Upper lobe of right lung (tissue), 1 donor: ENCODE measurements at places on chromosomes 7 and 10. TPM values are rescaled to one million over a fixed set of nuclear protein-coding genes. Genes with fewer than 3 reads are reported as not detected.

The SPRN gene
- total RNA-seq = not detected

The CPA2 gene
- not detected for total RNA-seq

The AKR1E2 gene
- 10.0 TPM for total RNA-seq

The DOCK1 gene
- 46.4 TPM for total RNA-seq

The CALD1 gene
- total RNA-seq = 213 TPM

The STEAP4 gene
- total RNA-seq = 53.9 TPM

DNA sequence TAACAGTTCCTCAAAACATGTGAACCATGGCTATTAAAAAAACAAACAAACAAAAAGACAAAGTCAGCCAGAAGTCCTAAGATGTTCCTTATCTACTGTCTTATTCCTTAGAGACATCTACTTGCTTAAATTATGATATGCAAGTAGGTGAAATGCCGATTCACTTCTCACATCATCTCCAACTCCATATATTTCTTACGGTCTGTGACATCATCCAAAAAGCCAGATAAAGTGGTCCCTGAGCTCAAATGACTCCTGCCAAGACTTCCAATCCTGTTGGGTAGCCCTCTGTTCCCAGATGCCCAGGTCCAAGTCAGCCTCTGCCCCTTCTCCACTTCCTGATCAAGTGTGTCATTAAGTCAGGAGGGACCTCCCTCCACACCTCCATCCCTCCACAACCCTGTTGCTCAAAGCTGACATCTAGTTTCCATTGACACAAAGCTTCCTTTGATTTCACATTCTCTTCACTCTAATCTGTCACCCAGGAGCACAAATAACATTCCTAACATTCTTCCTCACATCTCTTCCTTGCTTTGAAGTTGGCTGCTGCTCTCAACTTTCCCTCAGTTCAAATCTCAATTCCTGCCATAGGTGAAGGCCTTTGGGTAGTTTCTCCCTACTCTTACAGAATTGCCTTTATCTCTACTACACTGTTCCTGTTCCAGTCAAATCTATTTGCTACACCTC is 56.1 kb upstream of the PDLIM1 start:
- no peak for DNase-seq

DNA sequence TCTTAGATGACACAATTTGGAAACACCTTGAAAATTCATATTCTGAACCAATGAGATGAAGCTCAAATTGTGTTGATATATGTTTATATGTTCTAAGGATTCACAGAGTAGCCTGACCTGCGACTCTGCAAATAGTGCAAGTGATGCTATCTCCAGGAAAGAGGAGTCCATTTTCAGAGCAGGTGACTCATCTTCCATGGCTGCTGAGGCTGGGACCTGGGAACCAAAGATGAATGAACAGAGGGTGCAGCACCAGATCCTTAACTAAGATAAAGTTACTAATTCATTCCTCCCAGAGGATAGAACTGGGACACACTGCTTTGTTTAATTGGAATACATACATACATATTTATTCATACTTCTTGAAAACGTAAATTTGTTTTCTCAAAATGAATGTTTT is 240.6 kb upstream of the SEMA3C start:
- no peak for DNase-seq

- no peak for DNase-seq
These were observed 66.1 kb upstream of the INPP5A start for GRCh38 chr10:132471484-132471883.

DNA sequence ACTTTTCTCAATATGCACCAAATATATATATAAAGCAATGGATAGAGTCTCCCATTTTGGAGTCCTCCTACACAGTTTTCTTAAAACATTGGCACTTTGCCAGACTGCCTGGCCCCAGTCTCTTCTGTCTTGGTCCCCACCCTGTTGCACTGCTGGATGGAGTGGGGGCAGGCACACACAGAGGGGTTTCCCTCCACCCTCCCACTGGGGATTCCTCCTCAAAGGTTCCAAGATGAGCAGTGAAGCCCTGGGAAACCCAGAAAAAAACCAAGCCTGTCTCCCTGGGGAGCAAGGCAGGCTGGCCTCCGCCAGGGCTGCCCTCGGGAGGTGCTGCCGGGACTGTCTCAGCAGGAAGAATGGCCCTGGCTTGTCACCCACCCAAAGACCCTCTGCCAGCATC is 68.0 kb downstream of the SH3PXD2A start:
- DNase-seq = no peak

DNA sequence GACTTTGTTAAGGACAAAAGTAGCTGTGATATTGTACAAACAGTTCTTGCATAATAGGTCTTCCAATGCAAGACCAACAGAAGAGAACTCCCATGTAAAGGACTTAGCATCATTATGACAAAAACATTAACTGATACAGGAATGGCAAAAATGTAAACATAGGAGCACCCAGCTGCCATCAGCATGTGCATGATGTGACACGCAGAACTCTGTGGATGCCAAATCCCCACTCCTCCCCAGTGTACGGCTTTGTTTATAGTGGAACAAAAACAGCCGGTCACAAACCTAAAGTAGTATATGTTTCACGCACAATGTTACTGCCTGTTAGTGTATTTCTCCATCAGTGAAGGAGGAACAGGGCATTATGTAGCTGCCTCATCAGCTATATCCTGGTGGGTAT is 316.0 kb upstream of the AOAH start:
- DNase-seq = no peak

GRCh38 chr10:32687116-32687515 is 241.2 kb downstream of the CCDC7 start:
- DNase-seq = no peak

DNA sequence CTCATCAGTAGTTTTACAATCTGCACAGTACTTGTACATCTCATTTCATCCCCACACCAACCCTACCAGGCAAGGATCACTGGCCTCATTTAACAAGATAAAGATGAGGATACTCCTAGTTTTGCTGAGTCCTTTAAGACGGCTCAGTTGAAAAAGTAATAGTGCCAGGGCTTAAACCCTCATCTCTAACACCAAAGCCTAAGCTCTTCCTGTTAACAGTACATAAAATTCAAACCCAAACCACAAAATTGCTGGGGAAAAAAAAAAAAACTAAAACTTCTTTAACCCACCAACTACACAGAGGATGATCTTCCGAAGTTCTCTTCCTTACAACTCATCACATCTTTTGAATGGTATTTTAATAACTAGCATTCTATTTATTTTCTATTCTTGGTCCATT is 1.3 kb downstream of the SAR1A start:
- no peak for DNase-seq

DNA sequence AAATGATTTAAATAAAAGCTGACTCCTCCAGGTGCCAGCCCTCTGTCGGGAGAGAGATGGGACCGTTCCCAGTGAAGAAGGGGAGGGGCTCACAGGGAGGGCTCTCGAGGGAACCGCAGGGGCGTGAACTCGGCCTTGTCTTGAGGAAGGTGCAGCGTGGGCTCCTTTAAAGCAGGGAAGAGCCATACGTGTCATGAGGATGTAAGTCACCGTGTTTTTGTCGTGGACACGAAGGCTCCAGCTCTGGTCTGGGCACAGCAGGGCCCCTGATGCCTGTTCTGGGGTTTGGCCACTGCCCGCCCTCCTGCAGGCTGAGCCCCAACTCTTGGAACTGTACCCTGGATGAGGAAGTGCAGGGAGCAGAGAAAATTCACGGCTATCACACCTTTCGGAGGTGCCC is 45.0 kb downstream of the JAKMIP3 start:
- DNase-seq = no peak

GRCh38 chr7:47719675-47720074 is 137.8 kb upstream of the TNS3 start:
- no peak for DNase-seq

- no peak for DNase-seq
These were observed 28.2 kb downstream of the MEOX2 start for GRCh38 chr7:15658247-15658646.

DNA sequence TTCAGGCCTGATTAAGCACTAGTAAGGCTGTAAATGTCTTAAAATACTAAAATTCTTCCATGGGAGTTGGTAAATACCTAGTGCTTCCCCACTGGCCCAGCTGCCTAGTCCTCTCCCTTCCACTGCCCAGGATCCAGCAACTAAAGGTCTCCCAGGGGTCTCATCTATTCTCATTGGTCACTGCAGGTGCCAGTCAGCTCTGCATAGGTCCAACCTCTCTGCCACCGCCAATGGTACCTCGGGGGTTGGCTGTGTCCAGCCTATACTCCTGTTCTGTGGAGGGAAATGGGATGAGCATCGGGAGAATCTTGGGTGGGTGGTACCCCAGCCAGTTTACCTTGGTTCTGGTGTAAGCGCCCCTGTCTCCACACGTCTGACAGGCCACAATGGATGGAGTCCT is 6.1 kb upstream of the CREB5 start:
- DNase-seq = no peak

GRCh38 chr10:32199714-32200394 is 143.6 kb upstream of the KIF5B start:
- no peak for DNase-seq

DNA sequence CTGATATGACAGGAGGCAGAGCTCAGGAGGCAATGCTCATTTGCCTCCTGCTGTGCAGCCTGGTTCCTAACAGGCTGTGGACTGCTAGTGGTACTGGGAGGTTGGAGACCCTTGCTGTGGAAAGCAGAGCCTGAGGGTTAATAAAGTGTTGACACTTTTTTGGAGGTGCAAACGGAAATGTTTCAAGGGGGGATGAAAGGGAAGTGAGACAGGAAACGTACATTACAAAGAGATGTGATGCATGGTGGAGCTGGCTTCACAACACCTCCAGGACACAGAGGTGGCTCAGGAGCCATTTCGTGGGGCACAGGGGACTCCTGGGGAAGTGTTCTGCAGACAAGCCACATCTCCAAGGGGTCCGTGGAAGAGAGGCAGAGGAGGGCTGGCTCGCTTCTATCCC is 137.6 kb upstream of the SVIL start:
- no peak for DNase-seq

- DNase-seq = no peak
These were observed 7.9 kb downstream of the CPED1 start for GRCh38 chr7:120996333-120996987.

GRCh38 chr10:67036808-67037207 is 111.0 kb downstream of the LRRTM3 start:
- no peak for DNase-seq

- no peak for DNase-seq
These were observed 60.5 kb upstream of the AGBL3 start for GRCh38 chr7:134925766-134926165.

- no peak for DNase-seq
These were observed 35.8 kb upstream of the EZH2 start for GRCh38 chr7:148919859-148920258.

- no peak for DNase-seq
These were observed 58.4 kb downstream of the JCAD start for GRCh38 chr10:30000802-30001571.

- DNase-seq = no peak
These were observed 171.3 kb downstream of the FZD1 start for GRCh38 chr7:91435381-91436059.

- DNase-seq = no peak
These were observed 80.5 kb upstream of the TMEM106B start for GRCh38 chr7:12130609-12131008.
